NCI-H187 (cell line): ENCODE measurements at places on chromosomes 13 and 19.

- no peak for DNase-seq
Measured at GRCh38 chr19:28420811-28421550, 792.0 kb downstream of the UQCRFS1 start.

DNA sequence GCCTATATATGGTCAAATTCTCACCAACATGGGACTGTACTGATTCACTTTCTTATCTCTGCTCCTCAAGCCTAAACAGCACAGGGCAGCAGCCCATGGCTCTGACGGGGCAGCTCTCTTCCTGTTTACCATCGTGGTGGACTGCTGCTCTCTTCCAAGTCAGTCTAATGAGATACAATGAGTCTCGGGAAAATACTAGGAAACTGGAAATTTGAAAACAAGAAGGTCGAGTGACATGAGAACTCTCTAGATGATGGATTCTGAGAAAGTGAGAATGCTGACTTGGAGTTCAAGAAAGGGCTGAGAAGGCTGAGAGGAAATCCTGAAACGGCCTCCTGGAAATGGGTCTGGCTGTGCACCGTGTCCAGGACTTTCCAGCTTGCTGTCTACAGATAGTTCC, 122.8 kb upstream of the ARGLU1 start:
- DNase-seq, result no peak

- DNase-seq, result no peak
Measured at GRCh38 chr19:8302734-8303133, 5.4 kb downstream of the CD320 start.

DNA sequence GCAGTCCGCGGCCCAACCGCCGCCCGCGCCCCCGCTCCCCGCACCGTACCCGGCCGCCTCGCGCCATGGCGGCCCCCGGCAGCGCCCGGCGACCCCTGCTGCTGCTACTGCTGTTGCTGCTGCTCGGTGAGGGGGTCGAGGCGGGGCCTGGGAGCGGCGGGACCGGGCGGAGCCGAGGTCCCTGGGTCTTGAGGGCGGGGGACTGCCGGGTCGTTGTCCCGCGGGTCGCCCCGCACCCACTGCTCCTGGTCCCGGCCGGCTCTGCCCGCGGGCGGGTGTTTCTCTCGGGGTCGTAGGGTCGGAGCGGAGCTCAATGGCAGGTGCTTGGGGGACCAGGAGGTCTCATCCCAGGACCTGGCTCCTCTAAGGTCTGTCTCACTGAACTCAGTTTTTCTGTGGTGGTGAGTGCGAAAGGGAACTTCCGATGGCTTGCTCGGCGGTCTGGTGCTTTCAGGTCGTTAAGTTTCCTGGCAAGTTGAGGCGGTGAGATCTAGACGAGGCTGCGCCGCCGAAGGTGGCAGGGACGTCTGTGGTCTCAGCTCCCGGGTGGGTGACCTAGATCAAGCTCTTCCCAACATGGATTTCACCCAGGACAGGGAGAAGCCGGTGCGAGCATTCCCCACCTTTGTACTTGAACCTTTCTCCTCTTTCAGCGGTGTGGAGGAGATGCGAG, 467 bp downstream of the LAMP1 start:
- no peak for DNase-seq

DNA sequence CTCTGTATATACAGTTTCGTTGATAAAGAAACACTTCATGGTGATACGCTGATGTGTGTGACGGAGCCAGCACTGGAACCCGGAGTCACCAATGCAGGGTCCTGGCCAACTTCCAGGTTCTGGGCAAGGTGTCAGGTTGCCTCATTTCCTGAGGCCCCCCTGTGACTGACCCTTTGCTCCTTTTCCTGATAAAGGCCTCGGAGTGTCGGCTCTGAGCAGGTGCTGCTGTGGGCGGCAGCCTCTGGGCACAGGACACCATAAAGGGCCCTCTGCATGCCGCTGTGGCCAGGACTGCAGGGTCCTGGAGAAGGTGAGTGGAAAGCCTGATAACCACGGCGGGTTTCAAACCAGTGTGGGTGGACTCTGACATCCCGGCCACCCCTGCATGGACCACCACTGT, 17.3 kb upstream of the MYDGF start:
- no peak for DNase-seq

DNA sequence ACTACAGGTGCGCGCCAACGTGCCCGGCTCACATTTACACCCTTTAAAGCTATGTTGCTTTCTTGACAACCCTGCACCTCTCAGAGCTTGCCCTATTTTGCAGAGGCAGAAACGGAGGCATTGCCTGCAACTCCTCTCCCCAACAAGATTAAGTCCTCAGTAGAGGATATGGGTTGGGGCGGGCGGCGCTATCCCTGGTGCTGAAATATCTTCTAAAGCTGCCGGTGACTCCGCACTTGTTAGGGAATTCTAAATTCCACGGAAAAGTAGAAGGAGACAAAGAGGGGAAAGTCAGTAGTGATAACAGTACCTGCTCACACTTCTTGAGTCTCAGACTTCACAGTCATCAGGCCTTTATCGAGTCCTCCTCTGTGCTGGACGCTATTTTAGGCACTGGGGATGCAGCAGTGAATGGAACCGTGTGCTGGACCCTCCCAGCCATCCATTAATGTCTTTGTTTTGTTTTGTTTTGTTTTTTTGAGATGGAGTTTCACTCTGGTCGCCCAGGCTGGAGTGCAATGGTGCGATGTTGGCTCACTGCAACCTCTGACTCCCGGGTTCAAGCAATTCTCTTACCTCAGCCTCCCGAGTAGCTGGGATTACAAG, 18.0 kb downstream of the SLC5A5 start:
- DNase-seq, result no peak

DNA sequence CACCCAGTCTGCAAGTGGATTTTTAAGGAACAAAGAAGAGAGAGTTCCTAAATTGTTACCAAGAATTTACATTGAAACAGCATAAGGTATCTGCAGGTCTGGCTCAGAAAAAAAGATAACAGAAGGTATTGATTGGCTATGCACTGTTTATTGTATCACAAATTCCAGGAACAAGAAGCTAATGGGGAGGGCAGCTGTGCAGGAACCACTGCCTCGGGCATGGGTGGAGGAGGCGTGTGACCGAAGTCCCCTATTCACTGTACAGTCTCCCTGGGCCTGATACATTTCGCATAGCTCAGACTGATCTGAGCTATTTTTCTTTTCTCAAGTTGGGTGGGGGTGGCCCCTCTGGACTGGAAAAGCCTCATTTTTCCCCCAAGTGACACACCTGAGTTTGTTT, 11.7 kb downstream of the NECTIN2 start:
- no peak for DNase-seq

DNA sequence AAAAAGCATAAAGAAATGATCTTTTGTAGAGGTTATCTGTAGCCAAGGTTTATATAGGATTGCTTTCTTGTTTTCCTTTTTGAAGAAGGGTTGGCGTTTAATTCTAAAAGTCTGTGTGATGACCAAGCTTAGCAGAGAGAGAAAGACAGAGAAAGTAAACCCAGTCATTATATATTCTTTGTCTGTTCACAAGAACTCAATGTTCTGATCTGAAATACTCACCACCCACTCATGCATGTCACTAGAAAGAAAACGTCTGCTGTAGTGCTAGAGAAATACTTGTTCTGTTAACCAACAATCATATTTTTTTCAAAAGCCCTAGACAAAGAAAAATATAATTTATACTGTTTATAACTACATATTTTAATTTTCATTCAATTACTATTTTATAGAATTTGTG, 173.7 kb upstream of the SLITRK5 start:
- DNase-seq, result no peak

DNA sequence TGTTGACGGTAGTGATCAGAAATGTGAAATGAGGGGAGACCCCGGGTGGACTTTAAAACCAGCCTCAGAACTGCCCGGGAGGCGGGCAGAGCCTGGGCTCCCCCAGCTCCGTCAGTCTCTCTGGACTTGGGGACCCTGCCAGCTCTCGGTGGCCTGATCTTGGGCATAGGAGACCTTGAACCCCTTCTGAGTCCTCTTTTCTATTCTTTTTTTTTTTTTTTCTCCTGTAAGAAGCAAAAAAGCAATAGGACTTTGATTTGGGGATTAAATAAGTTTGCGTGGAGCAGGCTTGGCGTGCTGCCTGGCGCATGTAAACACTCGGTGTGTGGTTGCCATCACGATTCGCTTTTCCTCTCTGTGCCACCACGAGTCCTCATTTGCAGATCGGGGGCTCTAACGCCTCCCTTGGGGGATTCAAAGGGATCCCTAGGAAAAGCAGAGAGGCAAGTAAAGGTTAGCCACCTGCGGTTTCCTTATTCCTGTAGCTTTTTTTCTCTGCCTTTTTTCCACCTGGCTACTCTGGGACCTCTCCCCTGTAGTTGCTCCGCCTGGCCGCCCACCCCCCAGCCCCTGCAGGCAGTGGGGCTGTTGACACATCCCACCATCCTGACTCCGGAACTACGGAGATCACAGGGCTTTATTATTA, 1.3 kb downstream of the SAFB start:
- DNase-seq, result no peak

GRCh38 chr19:48473161-48473966, 4.2 kb downstream of the CYTH2 start:
- DNase-seq, result no peak

GRCh38 chr13:113485545-113485944, 5.0 kb downstream of the DCUN1D2 start:
- no peak for DNase-seq

- DNase-seq, result no peak
Measured at GRCh38 chr13:35028338-35028867, 86.3 kb downstream of the NBEA start.

DNA sequence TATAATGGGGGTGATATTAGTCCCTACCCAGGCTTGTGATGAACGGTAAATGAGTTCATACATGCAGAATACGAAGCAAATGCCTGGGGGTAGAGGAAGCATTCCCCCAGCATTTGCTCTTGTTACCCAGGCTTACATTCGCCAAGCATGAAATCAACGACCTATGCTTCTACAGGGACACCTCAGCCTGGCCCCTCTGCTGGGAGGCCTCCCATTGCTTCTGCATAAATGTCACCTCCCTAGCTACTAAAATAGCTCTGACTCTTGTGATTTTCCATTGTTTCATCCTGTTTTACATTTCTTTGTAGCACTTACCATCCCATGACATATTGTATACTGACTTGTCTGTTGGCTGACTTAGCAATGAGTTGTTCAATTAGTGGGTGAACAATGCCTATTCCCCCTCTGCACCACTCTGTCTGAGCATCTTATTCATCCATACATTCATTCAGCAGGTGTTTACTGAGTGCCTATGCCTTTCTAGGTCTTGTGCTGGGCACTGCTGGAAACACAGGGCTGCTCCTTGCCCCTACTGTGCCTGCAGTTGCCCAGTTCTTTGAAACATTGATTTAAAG, 47.0 kb downstream of the SPTBN4 start:
- no peak for DNase-seq

DNA sequence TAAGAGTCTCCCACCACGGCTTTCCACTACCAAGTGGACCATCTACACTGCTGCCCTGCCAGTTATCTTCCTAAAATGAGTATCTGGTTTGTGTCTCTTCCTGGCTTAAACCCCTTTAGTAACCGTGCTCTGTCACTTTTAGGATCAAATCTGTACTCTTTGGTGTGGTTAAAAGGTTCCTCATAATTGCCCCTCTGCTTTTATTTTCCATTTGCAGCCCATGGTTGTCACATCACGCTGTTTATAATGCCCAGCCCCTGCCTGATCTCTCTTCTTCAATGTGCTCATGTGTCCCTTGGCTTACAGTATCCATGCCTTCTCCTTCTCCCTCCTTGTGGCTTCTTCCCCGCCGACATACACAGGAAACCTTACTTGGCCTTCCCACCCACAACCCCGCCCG, 100.1 kb downstream of the DGKH start:
- no peak for DNase-seq

- DNase-seq, result peak; percentile 91
Measured at GRCh38 chr13:52848455-52849195, at the start of gene PCDH8. Gene PCDH8, minus strand, starts transcription at chr13:52848640. Its CDS starts 204 bp downstream, at chr13:52848436.

- no peak for DNase-seq
Measured at GRCh38 chr19:46607448-46607841, 6.3 kb downstream of the CALM3 start.

DNA sequence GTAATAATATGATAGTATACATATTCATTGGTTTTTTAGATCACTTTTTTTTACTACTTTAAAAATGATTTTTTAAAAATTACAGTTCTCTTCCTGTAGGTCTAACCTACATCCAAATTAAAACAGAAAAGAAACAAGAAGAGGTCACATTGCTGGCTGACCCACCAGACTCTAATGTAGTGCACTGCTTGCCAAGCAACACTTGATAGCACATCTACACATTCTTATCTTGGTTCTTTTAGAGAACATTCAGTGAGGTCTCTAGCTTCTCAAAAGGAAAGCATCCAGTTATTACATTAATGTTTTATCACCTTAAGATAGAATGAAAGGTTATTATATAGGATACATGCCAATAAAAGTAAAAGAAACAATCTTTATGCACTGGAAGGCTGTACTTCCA, 35.6 kb downstream of the NDFIP2 start:
- no peak for DNase-seq

DNA sequence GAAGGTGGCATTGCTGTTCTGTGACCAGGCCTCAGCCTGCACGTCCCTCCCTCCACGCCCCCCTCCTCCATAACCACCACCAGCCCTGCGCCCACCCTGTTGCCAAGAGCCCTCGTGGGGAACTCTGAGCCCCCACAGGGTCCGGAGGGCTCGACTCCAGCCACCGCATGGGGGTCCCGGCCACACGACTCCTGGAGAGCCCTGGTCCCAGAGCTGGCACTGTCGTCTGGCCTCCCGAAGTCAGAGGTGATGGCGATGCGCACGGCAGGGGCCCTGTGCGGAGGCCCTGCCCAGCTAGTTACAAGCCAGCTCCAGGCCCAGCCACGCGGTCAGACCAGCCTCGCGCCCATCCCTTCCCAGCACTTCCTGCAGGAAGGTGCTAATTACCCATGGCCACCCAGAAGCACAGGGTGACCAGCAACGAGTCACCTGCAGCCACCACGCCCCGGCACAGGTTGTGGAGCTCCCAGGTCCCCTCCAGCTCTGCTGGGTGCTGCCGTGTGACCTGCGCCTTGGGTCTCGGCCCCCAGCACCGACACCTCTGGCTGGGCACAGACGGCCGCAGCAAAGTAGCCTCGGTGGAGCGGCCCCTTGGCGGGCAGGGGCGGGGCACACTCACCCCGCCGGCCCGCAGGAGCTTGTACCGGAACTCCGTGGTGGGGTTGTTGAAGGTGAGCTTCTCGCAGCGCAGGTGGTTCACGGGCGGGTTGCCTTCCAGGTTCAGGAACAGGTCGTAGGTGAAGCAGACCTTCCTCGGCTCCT, 49.6 kb downstream of the MLLT1 start:
- DNase-seq, result no peak

- DNase-seq, result no peak
Measured at GRCh38 chr13:80740071-80740470, 399.1 kb upstream of the SPRY2 start.

GRCh38 chr19:28009696-28010095, 1203.3 kb downstream of the UQCRFS1 start:
- no peak for DNase-seq

DNA sequence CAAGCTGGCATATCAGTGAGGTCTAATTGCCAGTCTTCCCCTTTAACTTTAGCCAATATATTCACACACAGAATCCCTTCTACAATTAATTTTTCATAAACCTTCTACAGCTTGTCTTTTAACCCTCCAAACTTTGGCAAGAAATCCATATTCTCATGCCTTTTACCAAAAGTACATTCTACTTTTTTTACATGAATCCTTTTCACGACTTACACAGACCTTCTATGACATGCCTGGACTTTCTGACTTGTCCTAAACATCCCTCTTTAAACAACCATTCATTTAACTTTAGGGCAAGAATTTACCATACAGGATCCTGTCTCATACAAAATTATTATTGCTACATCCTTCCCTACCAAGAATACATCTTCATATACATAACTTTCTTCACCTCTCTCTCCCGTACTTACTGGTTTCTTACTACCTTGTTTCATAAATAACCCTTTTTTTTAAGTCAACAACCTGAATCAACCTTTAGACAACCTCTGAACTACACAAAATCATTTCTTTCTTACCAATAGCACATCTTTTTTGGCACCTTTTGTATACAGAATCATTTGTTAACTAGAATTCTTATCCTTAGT, 23.5 kb downstream of the ZNF544 start:
- DNase-seq, result no peak
